ENCODE measurements at places on chromosomes 11 and 22. TPM values are rescaled to one million over a fixed set of nuclear protein-coding genes. Genes with fewer than 3 reads are reported as not detected.
A peak's percentile ranks its signal among the peaks of the same experiment; 100 is the strongest.

Gene OR8A1
- not detected for total RNA-seq

Gene ISX
- 9.4 TPM for total RNA-seq

- peaks cover 7% of the 10 kb centered on the region for H3K36me3 ChIP-seq
- peaks cover 9% of the 10 kb centered on the region for H3K27me3 ChIP-seq
- no peak overlapping the region for H3K27ac ChIP-seq
- no peak for DNase-seq
- no peaks in the 10 kb centered on the region for H3K4me1 ChIP-seq
Measured at GRCh38 chr11:35207471-35208403, 68.8 kb downstream of the CD44 start.

GRCh38 chr22:24806663-24807001 is 621 bp downstream of the SGSM1 start:
- no peak for DNase-seq
- no peak overlapping the region for H3K27ac ChIP-seq
- no peaks in the 10 kb centered on the region for H3K36me3 ChIP-seq
- peaks cover 9% of the 10 kb centered on the region for H3K27me3 ChIP-seq
- peaks cover 23% of the 10 kb centered on the region for H3K4me1 ChIP-seq
- H3K4me3 ChIP-seq, result peak overlapping the region; percentile 78

GRCh38 chr11:109772892-109773291 is 320.3 kb upstream of the ZC3H12C start:
- H3K27ac ChIP-seq, result no peak overlapping the region
- no peak for DNase-seq
- H3K27me3 ChIP-seq, result peaks cover 5% of the 10 kb centered on the region
- no peaks in the 10 kb centered on the region for H3K4me1 ChIP-seq
- H3K4me3 ChIP-seq, result no peak overlapping the region
